Thoracic aorta endothelial cell (primary cell): ENCODE measurements at places on chromosomes 1 and 21. TPM values are rescaled to one million over a fixed set of nuclear protein-coding genes. Genes with fewer than 3 reads are reported as not detected.

ORC1 gene
- total RNA-seq, result 14.5 and 19.2 TPM in 2 replicates

FAM72C gene
- 1.3 and 1.4 TPM in 2 replicates for total RNA-seq

TMIGD3 gene
- total RNA-seq, result 0.27 TPM in 1 of 2 replicates, not detected in the other

MED8 gene
- 41.1 and 46.1 TPM in 2 replicates for total RNA-seq

FBLIM1 gene
- 410 and 466 TPM in 2 replicates for total RNA-seq

UTS2 gene
- not detected in 2 replicates for total RNA-seq

ADAM30 gene
- total RNA-seq, result not detected in 2 replicates

OR10T2 gene
- not detected in 2 replicates for total RNA-seq

FCRL1 gene
- total RNA-seq, result not detected in 2 replicates

S100A16 gene
- total RNA-seq, result 530 TPM in 2 replicates

TMCO4 gene
- total RNA-seq, result 6.0 and 9.6 TPM in 2 replicates

PRDX1 gene
- total RNA-seq, result 669 and 721 TPM in 2 replicates

DPT gene
- total RNA-seq, result not detected in 2 replicates

OR6K2 gene
- total RNA-seq, result not detected in 2 replicates

CFAP107 gene
- total RNA-seq, result not detected in 2 replicates
